ENCODE measurements at places on chromosomes 6 and 20.

DNA sequence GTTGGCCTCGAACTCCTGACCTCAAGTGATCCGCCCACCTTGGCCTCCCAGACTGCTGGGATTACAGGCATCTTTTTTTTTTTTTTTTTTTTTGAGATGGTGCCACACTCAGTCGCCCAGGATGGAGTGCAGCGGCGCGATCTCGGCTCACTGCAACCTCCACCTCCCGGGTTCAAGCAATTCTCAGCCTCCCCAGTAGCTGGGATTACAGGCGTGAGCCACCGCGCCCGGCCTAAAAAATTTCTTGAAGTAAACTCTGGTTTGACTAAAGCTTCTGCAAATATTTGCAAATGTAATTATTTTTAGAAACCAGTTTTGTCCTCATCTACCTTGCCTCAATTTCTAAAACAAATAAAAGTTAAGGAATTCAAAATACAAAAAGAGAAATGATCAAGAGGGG is 1.2 kb downstream of the IBTK start:
- no peak for DNase-seq

DNA sequence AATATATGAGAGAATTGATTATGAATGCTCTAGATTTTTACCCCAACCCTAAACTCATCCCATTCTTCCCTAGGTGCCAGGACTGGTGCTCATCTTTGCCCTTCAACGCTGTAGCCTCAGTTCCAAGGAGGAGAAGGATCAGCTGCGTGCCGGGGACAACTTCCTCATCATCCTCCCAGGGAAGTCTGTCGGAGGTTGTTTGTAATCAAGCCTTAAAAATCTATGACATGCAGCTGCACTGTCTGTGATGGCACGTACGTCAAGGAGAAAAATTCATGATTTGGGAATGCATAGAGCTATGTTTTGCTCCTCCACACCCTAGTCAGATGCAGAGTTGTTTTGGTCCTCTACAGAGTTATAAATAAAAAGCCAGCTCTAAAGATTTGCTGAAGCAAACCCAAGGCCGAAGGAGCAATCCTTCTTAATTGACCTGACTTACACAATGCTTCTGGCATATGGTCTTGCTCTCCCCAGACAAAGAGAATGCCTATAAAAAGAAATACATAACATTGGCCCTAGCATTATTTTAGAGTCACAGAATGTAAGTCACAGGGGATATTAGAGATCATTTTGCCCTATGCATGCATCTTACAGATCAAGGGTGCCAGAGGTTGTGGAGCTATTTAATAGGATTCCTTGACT is 244.2 kb downstream of the HIVEP2 start:
- DNase-seq, result no peak

GRCh38 chr20:44836601-44837120 is 26.3 kb upstream of the RIMS4 start:
- no peak for DNase-seq

DNA sequence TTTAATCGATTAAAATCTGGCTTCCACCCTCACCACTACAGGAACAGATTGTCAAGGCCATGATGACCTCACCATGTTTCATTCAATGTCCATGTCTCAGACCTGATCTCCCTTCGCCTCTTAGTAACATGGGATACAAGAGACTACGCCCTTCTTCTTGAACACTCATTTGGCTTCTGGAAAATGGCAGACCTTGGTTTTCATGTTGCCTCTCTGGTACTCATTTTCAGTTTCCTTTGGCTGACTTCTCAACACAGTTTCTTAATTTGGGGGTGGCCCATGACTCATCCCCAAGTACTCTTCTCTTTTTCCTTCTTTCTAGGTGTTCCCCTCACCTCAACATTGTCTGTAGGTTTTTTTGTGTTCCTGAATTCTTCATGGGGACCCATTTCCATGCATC is 22.7 kb downstream of the TMX4 start:
- DNase-seq, result no peak

DNA sequence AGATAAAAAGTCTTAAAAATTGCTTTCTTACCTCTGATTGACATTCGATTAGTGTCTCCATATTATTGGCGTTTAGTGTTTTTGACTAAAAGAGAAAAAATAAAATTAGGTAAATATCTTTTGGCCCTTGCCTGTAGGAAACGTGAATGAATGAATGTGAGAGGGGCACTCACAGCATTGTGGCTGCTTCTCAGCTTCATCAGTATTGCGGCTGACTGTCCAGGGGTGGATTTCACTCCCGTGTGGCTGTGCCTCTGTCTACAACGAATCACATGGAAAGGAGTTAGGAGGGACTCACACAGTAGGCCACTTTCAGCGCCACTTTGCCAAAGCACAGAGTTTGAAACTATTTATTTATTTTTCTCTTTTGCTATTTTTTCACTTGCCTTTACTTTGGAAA is 844 bp downstream of the TAGAP start:
- no peak for DNase-seq
